ENCODE measurements at places on chromosomes 11 and 22.

DNA sequence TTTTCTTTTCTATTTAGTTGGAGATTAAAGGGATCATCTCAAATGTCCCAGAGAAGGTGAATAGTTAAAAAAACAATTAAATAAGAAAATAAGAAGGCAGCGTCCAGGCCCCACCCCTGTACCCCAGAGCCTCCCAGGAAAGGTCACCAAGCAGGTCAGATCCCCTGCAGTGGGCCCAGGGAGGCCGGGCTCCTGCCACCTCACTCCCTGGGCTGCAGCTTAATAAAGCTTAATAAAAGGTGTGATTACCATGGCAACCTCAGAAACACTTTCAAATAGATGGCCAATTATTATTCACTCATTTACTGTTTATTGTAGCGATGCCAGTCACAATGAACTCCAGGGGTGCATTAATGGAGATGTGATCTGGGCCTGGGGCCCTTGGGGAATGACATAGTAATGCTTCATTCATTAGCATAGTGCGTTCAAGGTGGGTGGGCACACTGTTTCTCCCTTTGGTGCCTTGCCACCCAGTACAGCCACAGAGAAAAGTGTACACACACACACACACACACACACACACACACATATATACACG lies 386.2 kb downstream of the CADM1 start:
- DNase-seq, result no peak

GRCh38 chr11:122832721-122833470 lies 5.4 kb upstream of the CRTAM start:
- no peak for DNase-seq

DNA sequence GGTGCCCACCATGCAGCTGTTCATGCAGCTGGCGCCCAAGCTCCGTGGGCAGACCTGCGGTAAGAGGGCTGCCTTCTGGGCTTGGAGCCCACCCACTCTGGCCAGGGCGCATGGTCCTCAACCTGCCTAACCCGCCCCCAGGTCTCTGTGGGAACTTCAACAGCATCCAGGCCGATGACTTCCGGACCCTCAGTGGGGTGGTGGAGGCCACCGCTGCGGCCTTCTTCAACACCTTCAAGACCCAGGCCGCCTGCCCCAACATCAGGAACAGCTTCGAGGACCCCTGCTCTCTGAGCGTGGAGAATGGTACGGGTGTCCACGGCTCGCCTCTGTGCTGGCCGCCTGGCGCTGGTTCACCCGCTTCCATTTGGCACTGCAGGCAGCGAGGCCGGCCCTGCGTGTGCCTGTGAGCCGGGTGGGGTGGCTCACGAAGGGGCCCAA lies 11.0 kb downstream of the MUC5AC start:
- no peak for DNase-seq

- peak; percentile 47 for DNase-seq
These were observed 6.6 kb upstream of the CDC42BPG start for GRCh38 chr11:64850979-64851567.

- no peak for DNase-seq
These were observed 85.8 kb upstream of the E2F8 start for GRCh38 chr11:19326499-19326898.

DNA sequence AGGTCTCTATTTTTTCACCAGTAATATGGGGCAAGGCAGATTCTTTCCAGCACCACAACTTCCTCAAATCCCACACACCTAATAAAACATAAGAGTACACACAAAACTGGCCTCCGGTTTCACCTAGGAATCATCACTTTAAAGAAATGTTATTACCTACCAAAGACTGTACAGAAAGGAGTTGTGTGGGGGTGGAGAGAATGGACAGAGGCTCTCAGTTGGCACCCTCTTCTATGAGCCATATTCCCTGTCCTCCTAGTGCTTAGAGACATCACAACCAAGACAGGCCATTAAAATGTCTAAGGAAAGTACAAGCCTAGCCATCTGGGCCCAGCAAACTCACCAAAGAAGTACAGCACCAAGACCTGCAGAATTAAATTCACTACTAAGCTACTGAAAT lies 56.1 kb downstream of the RBFOX2 start:
- DNase-seq, result no peak

DNA sequence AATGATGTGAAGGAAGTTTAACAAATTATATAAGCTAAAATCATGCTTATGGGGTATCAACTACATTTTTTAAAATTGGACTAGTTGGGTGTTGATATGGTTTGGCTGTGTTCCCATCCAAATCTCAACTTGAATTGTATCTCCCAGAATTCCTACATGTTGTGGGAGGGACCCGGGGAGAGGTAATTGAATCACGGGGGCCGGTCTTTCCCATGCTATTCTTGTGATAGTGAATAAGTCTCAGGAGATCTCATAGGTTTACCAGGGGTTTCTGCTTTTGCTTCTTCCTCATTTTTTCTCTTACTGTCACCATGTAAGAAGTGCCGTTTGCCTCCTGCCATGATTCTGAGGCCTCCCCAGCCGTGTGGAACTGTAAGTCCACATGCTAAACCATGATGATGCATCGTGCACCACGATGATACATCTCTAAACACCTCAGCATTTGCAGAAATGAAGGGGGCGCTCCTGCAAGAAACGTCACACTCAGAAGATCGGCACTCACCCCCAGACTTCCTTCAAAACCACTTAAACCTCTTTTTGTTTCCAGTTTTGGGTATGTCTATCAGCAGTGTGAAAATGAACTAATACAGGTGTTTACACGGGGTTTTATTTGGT lies 340.0 kb downstream of the SHANK2 start:
- DNase-seq, result no peak

- no peak for DNase-seq
These were observed 71.2 kb downstream of the KIRREL3 start for GRCh38 chr11:126929179-126930061.

GRCh38 chr22:36923131-36923788 lies 9.8 kb downstream of the CSF2RB start:
- DNase-seq, result no peak

DNA sequence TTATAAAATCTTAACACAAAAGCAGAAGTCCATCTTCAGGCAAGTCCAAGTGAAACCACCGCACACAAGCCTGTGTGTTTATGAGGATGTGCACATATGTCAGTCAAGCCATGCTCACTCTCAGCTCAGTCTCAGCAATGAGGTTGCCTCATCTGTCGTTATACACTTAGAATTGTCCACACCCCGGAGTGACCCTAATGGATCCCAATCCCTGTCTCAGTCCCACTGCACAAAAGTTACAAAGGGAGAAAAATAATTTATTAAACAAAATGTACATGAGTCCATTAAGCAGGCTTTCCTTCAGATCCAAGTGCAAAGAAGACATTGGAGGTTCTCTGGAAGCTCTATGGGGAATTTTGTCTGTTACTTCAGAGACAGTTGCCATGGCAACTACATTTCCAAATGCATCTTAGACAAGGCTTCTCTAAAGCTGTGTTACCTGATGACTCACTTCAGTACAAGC lies 24.4 kb downstream of the OR8B12 start:
- no peak for DNase-seq

- no peak for DNase-seq
These were observed 475.1 kb downstream of the NELL1 start for GRCh38 chr11:21144531-21144930.

DNA sequence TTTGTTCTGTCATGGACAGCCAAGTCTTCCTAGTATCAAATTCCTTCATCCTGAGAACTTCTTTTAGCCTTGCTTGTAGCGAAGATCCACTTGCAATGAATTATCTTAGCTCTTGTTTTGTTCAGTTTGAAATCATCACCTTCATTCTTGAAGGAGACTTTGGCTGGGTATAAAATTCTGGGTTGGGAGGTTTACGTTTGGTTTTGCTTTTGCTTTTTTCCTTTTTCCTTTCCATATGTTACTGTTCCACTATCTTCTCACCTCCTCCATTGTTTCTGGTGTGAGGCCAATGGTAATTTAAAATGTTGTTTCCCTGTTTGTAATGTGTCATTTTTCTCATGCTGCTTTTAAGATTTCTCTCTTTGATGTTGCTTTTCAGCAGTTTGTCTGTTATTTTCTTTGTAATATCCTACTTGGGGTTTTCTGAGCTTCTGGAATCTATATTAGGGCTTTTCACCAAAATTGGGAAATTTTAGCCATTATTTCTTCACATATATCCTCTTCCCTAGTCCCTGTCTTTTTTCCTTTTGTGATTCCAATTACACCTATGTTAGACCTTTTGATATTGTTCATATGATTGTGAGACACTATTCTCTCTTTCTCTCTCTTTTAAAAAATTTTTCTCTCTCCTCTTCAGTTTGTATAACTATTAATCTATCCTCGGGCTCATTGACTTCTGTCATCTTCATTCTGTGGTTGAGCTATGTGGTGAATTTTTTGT lies 172.7 kb downstream of the EFCAB6 start:
- no peak for DNase-seq

- DNase-seq, result no peak
These were observed 110.7 kb upstream of the VPREB1 start for GRCh38 chr22:22133910-22134309.

DNA sequence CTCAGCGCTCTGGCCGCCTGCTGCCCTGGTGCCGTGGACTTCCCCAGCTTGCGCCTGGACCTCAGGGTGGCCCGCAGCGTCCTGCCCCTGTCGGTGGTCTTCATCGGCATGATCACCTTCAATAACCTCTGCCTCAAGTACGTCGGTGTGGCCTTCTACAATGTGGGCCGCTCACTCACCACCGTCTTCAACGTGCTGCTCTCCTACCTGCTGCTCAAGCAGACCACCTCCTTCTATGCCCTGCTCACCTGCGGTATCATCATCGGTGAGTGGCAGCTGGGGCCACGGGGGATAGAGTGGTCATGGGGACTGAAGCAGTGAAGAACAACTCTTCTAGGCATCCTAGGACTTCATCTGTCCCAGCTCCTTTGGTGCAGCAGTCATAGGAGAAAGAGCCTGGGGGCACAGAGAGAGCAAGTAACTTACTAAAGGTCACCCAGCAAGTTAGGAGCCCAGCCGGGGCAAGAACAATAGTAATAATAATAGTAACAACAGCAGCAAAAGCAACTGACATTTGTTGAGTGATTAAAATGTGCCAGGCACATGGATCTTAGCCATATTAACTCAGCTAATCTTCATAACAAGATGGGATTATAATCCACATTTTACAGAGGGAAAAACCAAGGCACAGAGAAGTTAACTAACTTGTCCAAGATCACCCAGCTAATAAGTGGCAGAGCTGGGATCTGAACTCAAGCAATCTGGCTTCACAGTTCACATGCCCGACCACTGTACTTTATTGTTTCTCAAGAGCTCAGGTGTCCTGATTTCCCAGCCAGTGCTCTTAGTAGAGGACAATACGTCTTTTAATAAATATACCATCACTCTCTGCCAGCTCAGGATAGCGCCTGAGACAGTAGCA lies 1.4 kb downstream of the SLC35C1 start:
- DNase-seq, result no peak

DNA sequence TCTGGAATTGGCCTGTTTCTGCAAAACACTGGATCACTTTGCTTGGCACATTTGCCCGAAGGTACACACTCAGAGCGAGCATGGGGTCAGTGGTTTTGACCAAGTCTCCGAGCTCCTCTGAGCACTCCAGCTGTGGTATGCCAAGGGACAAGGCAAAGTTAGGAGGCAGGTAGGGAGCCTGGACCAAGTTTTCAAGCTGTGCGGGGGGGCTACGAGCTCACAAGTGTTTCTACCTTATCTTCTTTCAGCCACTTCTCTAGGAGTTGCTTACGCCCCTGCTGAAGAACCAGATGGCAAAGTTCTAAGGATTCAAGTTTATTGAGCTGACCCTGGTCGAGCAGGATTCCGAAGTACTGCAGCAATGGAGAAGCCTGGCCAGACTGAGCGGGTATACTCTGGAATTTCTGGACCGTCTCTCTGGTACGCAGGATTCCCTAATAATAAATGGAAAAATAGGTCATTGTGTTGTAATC lies 54.7 kb upstream of the SLC25A1 start:
- DNase-seq, result no peak

DNA sequence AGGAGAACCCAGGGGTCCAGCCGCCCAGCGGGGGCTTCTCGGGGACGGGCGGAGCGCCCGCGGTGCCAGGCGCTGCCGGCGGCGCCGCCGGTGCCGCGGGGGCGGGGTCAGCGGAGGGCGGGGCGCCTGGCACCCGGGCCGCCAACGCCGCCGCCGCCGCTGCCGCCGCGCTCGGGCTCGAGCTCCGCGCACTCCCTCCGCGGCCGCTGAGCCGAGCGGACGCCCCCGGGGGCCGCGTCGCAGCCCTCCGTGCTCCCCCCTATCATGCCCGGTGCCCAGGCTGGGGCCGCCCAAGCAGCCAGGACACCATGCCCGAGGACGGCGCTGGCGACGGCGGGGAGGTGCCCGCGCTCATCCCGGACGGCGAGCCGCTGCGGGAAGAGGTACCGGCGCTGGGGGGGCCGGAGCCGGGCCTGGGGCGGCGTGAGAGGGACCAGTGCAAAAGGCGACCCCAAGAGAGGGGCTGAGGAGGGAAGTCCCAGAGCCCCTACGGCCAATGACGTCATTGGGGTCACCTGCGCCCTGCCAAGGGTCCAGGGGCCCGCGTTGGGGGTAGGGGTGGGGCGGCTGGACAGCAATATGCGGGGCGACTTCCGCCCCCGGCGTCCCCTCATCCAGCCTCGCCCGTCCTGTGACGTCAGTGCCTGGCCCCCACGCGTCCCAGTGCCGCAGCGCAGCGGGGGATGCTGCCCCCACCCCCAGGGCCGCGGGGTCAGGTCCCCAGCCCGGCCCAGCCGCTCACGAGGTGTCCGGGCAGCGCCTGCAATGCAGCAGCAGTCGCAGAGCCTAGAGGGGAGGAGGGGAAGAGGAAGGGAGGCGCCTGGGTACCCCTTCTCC lies at the start of gene TMEM151A:
Gene TMEM151A (plus strand): TSS at position 189 of the 837 bp plus-strand sequence. CDS start 120 bp downstream, at position 309.
- no peak for DNase-seq

- DNase-seq, result no peak
These were observed 75.9 kb upstream of the NUP50 start for GRCh38 chr22:45087802-45088201.

DNA sequence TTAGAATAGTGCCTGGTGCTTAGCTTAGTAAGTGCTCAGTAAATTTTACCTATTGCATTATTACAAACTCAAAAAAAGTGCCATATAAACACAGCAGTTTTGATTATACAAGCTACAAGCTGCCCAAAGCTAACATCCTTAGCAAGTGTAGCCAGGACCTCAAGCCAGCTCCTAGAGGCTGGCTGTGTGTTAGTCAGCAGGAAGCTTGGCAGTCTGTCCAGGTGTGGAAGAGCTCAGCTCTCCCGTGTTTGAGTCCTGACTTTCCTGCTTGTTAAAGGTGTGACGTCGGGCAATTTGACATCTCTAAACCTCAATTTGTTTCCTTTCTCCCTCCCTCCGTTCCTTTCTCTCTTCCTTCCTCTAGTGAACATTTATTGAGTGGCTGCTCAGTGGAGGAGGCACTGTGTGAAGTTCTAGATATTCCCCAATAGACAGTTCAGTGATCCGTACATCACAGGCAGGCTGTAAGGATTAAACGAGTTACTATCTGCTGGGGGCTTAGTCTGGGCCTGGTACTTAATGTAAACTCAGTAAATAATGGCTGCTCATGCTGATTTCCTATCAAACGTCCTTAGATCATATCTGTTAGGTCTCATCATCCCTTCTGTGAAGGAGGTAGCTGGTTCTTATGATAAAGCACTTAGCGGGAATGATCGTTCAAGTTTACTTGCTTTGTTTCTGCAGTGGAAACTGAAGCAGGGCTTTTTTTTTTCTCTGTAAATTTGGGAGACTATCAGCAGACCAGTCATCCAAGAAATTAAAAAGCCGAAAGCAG lies 68.7 kb downstream of the PRR5L start:
- DNase-seq, result no peak

All from stimulated activated CD4-positive, alpha-beta T cell treated with anti-CD3 and anti-CD28 coated beads, Interleukin-15, amount 100 ng/mL, for 1 hour (primary cell).